EH (cell line): ENCODE measurements at places on chromosomes 6 and 20.
A peak's percentile ranks its signal among the peaks of the same experiment; 100 is the strongest.

DNA sequence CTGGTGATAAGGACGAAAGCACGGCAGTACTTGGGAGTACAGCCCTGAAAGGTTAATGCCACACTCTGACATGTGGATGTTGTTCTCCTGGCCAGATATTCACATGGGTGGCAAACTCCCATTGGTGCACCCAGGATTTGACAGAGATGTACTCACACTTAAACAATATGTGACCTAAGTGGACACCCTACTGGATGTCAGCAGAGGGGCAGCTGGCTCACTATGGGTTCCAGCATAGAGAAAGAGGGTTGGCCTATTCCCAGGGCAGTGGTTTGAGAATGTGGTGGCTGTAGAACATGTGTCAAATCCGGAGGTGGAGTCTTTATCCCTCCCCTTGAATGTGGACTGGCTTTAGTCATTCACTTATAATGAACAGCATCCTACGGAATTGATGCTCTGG lies 333.2 kb downstream of the DHX35 start:
- DNase-seq = no peak

DNA sequence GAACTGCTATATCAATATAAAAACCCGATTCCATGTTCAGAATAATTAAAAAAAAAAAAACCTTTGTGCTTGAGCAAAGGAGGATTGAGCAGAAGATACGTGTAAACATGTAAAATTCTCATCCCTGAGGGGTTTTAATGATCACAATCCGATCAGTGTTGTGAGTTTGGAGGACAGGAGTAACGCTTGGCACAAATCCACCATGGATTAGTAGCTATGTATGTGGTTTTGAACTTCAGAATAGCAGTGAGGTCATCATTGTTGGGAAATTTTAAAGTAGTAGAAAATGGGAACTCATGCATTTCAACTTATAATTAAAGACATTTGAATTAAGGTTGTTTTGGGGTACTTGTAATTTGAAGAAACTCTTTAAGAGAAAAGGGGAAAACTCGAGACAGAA lies 203.2 kb downstream of the RPS12 start:
- no peak for DNase-seq

- no peak for DNase-seq
Measured at GRCh38 chr6:10463491-10464481, 48.9 kb upstream of the TFAP2A start.

GRCh38 chr20:38805958-38806854 lies 709 bp downstream of the PPP1R16B start:
- no peak for DNase-seq

DNA sequence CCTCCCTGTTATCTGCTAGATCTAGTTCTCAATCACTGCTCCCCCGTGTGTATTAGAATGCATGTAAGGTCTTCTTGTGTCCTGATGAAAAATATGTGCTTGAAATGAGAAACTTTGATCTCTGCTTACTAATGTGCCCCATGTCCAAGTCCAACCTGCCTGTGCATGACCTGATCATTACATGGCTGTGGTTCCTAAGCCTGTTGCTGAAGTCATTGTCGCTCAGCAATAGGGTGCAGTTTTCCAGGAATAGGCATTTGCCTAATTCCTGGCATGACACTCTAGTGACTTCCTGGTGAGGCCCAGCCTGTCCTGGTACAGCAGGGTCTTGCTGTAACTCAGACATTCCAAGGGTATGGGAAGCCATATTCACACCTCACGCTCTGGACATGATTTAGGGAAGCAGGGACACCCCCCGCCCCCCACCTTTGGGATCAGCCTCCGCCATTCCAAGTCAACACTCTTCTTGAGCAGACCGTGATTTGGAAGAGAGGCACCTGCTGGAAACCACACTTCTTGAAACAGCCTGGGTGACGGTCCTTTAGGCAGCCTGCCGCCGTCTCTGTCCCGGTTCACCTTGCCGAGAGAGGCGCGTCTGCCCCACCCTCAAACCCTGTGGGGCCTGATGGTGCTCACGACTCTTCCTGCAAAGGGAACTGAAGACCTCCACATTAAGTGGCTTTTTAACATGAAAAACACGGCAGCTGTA lies 73.4 kb downstream of the PTPN1 start:
- no peak for DNase-seq

DNA sequence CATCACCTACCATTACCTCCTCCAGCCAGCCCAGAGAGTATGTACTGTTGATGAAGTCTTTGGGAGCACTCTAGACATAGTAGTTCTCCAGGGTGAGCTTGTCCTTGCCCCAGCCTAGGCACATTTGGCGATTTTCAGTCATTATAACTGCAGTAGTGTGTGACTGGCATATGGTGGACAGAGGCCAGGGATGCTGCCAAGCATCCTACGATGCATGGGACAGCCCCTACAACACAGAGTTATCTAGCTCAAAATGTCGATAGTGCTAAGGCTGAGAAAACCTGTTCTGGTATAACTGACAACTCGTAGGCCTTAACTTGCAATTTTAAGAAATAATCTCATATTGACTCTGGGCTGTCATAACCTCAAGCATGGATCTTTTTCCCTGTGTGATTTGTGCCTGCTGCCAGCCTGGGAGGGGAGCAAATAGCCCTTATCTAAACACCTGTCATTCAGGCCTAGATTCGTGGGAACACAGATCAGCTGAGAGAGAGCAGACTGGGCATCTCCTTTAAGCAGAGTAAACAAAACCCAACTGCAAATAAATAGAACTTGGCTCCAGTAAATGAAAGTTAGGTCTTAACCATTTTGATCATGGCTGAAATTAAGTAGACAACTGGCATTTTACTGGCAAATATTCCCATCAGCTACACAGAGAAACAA lies 102.6 kb downstream of the SPTLC3 start:
- no peak for DNase-seq

GRCh38 chr6:105359419-105360370 lies 43.2 kb downstream of the PREP start:
- DNase-seq = peak; percentile 94

GRCh38 chr20:62816031-62816883 lies 593 bp upstream of the COL9A3 start:
- DNase-seq = peak; percentile 32

GRCh38 chr6:135311446-135312200 lies 130.5 kb downstream of the MYB start:
- no peak for DNase-seq

DNA sequence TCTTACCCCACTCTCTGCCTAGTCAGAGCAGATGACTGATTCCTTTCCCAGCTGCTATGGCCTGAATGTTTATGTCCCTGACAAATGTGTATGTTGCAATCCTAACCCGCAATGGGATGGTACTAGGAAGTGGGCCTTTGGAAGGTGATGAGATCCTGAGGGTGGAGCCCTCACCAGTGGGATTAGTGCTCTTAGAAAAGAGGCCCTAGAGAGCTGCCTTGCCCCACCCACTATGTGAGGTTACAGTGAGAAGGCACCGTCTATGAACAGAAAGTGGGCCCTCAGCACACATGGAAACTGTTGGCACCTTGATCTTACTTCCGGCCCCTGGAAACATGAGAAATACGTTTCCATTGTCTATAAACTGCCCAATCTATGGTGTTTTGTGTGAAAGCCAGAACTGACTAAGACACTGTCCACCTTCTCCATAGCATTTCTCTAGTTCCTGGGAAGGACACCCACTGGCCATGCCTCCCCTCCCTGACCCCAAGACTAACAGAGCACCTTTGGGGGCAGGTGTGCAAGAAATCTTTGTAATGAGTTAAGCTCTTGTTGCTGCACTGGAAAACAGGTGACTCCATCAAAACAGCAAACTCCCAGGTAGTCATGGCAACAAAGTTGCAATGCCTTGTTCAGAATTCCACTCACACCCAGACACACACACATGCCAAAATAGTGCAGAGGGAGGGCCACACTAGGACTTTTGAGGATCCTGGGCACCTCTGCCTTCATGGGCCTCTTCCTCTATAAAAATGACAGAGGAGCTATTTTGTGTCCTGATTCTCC lies 16.2 kb downstream of the GABRR2 start:
- peak; percentile 33 for DNase-seq

DNA sequence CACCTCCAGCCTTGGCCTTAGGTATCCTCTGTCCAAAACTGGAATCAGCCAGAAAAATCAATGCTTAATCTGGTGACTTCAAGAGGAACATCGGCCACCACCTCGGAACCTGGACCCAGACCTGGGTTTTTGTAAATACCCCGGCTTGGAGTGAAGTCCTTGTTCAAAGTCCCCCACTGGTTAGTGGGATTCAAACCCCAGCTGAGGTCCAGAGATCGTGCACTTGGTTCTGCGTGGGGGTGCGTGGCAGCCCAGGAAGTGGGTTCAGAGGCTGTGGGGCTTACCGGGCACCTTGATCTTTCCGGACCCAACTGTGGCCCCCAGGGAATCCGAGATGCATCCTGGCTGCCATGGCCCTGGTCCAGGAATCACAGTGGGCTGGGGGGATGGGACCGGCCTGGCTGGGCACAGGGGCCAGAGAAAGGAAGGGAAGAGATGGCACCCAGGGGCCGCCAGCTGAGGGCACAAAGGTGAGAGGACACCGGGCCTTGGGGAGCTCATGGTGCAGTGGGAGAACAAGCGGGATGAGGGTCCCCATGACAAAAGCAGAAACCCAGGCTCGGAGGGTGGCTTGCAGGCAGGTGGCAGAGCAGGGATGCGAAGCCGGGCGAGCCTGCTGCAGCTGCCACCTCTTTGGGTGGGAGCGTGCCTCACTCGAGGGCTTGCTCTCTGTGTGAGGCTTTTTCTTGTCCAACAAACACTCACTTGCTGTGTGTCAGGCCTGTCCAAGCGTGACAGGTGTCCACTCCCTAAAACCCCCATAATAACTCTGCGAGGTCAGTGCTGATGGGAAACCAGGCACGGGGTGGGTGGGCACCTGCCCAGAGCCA lies 27.7 kb downstream of the ZBP1 start:
- no peak for DNase-seq

- DNase-seq = peak; percentile 75
Measured at GRCh38 chr6:39865011-39865888, 69.0 kb downstream of the MOCS1 start.

DNA sequence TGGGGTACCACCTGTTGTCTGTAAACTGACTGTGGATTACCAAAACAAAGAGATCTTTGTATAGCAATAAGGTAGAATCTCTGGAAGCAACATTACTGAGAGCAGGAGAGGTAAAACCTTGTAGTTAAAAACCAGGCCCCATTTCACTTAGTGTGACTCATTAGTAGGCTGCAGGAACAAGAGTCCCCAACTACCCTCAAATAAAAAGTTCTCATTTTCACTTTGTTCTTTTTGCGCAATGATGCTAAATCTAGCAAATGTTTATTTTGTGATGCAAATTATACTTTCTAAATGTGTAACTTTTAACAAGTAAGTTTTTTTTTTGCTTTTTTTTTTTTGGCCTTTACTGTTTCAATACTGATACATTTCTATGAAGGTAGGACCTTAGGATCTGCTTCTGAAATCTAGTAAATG lies 67.1 kb downstream of the ESF1 start:
- DNase-seq = no peak

DNA sequence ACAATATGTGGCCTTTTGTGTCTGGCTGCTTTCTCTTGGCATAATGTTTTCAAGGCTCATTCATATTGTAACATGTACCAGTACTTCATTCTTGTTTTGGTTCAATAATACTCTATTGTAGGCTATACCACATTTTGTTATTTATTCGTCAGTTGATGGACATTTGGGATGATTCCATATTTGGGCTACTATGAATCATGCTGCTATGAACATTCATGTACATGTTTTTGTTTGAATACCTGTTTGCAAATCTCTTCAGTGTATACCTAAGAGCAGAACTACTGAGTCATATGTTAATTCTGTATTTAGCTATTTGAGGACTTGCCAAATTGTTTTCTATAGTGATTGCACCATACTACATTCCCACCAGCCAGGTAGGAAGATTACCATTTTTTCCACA lies 259.9 kb downstream of the GMPR start:
- DNase-seq = no peak

DNA sequence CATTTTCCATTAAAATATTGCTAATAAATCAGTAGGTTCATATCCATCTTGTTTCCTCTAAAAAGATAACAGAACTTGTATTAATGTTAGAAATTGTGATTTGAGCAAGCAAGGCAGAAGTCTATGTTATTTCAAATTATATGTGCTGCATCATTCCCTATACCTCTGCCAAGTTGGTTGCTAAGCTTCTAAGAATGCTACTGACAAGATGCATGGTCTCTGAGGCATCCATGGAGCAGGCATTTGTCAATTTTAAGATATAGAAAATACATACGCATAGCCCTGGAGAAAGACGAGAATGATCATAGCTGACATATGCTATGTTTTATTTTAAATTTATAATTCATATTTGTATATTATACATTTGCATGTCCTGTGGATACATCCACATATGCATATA lies 168.3 kb upstream of the THEMIS start:
- DNase-seq = peak; percentile 67

GRCh38 chr6:163180874-163181541 lies 233.5 kb upstream of the QKI start:
- DNase-seq = no peak

GRCh38 chr6:55276745-55277530 lies 50.3 kb upstream of the GFRAL start:
- DNase-seq = peak; percentile 52

GRCh38 chr6:36129941-36130666 lies at the start of gene MAPK13:
Gene MAPK13, plus strand, starts transcription at chr6:36130513. Its CDS starts 70 bp downstream, at chr6:36130583.
- DNase-seq = peak; percentile 30

GRCh38 chr6:43494766-43495165 lies 15.4 kb downstream of the LRRC73 start:
- DNase-seq = no peak

DNA sequence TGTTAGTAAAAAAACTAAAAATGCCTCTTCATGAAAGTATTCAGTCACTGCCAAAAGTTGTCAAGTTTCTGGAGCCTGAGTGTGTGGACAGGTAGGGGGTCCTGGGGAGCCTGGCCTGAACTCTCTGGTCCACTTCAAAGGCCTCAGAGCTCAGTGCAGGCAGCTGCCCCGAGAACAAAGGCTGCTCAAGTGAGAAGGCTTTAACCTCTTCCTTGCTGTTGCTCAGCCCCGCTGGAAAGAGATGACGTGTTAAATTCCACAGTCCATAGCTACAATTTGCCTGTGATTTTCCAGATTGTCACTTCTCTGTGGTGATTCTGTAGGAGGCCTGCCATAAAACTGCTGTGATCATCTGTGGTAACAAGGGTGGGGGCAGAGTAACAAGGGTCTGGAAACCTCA lies 96.9 kb downstream of the FAM120B start:
- peak; percentile 61 for DNase-seq

- DNase-seq = no peak
Measured at GRCh38 chr20:4674672-4675071, 47.0 kb upstream of the PRND start.

GRCh38 chr20:15278041-15278440 lies 940.6 kb upstream of the FLRT3 start:
- no peak for DNase-seq

DNA sequence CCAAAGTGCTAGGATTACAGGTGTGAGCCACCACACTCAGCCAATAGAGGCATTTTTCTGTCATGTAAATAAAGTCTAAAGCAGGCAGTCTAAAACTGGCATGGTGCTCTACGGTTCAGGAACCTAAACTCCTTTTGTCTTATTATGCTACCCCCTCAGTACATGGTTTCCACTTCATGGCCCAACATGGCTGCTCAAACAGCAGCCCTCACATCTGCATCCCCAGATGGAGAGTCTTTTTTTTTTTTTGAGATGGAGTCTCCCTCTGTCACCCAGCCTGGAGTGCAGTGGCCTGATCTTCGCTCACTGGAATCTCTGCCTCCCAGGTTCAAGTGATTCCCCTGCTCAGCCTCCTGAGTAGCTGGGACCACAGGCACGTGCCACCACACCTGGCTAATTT lies 38.3 kb downstream of the SLC52A3 start:
- DNase-seq = no peak

GRCh38 chr6:101380897-101381630 lies 12.4 kb upstream of the GRIK2 start:
- DNase-seq = no peak
